ENCODE measurements at places on chromosomes 6 and 20. TPM values are rescaled to one million over a fixed set of nuclear protein-coding genes. Genes with fewer than 3 reads are reported as not detected.

PPP1R16B gene
- total RNA-seq, result 0.15 TPM

GHRH gene
- 0.63 TPM for total RNA-seq

- DNase-seq, result no peak
Observed at GRCh38 chr20:47843886-47844567, 58.7 kb upstream of the SULF2 start.

- DNase-seq, result no peak
Observed at GRCh38 chr20:9241232-9241692, 172.4 kb downstream of the PLCB4 start.

DNA sequence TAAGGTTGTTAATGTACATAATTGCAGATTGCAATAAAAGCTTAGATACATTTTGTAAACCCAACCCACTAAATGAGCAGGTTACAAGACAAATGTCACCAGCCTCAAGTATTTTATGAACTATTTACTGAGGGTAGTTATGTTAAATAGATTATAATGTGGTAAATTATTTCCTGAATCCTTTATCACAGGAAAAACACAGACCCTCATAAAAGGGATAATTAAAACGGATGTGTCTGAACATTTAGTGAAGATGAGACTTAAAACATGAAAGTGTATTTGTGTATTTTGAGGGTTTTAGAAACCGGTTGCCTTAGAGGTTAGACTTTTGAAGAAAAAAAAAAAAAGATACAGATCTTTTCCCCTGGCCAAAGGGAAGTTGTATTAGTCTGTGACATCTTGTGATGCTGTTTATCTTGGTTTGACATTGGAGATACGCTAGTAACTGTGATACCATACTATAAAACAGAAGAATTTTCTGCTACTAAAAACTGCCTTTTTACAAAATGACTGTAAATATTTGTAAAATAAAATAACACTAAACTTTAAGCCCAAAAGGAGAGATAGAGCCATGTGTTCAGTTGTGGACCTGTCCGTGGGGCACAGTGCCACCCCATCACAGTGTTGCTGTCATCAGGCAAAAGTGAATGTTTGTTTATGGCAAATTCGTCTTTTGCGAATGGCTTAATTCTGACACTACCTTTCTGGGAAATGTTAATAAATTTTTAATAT lies 9.7 kb downstream of the DYNLT1 start:
- DNase-seq, result no peak

- no peak for DNase-seq
Observed at GRCh38 chr6:135265278-135265677, 84.2 kb downstream of the MYB start.

SPATA2 gene
- 6.0 TPM for total RNA-seq

DNA sequence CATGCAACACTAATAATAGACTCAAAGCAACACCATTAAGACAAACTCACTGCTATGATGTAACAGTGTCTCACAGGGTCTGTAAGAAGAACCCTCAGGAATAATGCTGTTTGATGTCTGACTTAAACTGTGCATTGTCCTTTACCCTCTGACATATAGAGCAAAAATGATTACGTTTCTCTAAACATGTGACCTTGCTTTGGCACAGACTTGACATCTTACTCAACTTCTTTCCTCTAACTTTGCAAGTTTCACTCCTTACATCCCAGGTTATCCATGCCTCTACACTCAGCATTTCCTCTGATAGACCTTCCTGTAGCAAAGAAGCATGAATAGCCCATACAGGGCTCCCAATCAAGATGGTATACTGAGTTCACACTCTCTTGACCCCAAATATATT lies 252.7 kb downstream of the UST start:
- DNase-seq, result peak; percentile 59

DNA sequence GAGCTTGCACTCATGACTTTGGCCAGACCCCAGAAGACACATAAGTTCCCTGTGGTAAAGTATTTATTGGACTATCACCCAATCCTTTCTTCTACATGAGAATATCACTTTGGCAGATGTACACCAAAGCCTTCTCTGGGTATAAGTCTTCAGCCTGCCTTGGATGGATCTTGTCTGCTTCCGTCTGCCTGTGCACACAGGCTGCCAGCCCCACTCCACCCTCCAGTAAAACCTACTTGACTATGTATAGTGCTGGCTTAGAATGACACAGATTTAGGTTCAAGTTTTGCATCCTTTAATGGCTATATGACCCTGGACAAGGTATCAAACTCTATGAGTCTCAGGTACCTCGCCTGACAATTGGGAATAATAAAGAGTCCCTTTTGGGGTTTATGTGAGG lies 63.4 kb downstream of the BACH2 start:
- no peak for DNase-seq

DNA sequence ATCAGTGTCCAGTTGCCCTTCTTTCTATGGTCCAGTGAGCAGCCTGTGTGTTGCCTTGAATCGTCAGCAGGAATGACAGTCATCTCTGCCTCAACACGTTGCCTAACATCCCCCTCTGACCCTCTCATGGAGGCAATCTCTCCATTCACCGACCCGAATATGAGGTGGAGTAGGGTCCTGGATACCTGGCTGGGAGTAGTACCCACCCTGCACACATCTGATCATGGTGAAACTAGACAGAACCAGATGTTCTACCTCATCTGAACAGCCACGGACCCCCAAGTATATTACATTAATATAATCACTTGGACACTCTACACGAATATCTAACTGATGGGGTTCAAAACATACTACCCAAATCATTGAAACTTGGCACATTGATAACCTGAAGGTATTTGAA lies 77.0 kb upstream of the COL21A1 start:
- no peak for DNase-seq

Measured in cardiac muscle cell (in vitro differentiated cells and primary cell).